Thoracic aorta endothelial cell (primary cell): ENCODE measurements at places on chromosomes 16 and 17. TPM values are rescaled to one million over a fixed set of nuclear protein-coding genes. Genes with fewer than 3 reads are reported as not detected.

Gene LITAFD
- not detected in 2 replicates for total RNA-seq

Gene TBC1D16
- 43.0 and 45.4 TPM in 2 replicates for total RNA-seq

Gene HCRT
- not detected in 2 replicates for total RNA-seq

Gene KCNJ18
- total RNA-seq = not detected in 2 replicates

Gene TNFSF13
- 2.7 and 3.1 TPM in 2 replicates for total RNA-seq
